Fibroblast of mammary gland (primary cell): ENCODE measurements at places on chromosomes 3 and 15.

GRCh38 chr15:48992545-48992944 is 28.8 kb upstream of the SHC4 start:
- DNase-seq: no peak

- peak; percentile 99 for DNase-seq
Observed at GRCh38 chr3:158709666-158710083, 22.6 kb downstream of the RARRES1 start.

DNA sequence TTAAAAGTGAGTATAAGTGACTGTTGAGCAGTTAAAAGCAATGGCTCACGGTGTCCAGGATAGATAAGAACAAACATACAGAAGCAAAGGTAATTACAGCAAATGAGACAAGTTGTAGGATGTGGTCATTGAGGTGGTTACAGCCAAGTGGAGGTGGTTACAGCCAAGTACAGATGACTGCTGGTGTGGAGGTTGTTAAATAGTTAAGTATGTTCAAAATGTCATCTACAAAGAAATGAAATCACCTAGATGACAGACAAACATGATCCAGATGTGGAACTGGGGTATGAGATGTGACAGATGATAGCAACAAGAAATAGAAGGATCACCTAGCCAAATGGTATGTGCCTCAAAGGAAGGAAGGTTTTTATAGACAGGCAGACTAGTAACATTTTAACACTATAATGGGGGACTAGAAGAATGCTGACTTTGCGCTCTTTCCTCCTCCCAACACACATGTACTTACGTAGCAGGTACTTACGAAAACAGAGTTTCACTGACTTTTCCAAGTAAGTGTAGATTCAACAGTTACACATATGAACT is 6.8 kb upstream of the ANKRD28 start:
- no peak for DNase-seq

- no peak for DNase-seq
Observed at GRCh38 chr3:140416666-140417065, 261.2 kb upstream of the TRIM42 start.

GRCh38 chr3:121269389-121269788 is 276.4 kb downstream of the POLQ start:
- DNase-seq: no peak

GRCh38 chr15:91885714-91886270 is 32.3 kb downstream of the SLCO3A1 start:
- no peak for DNase-seq

GRCh38 chr3:43760938-43761337 is 70.2 kb downstream of the ABHD5 start:
- DNase-seq: no peak

- no peak for DNase-seq
Observed at GRCh38 chr3:167675848-167676247, 22.1 kb upstream of the WDR49 start.

DNA sequence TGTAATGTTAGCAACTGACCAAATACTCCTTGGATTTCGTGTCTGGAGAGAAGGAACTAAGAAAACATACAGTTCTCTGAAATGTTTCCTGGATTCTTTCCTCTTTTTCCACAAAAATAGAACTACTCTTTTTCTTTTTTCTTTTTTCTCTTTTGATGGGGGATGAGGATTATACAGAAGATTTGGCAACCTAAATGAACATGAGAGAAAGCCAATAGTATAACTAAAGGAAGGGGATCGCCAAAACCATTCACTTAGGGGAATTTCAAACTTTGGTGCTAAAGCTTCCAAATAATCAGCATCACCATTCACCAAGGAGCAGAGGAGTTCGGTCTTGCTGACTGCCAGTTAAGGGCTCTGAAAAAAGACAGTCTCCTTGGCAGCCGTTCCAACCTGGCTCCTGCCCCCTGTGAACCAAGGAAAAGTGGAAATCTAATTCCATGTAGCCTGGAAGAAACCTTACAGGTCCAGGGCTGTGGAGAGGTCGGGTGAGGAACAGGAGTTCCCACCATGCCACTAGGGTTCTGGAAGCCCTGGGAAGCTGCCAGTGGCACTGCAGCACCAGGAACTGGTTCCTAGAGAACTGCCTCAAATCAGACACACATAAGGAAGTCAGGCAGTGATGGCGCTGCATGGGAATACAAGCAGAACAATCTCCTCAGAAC is 176.9 kb downstream of the TNIK start:
- DNase-seq: no peak

GRCh38 chr3:10329495-10330015 is 8.6 kb upstream of the SEC13 start:
- DNase-seq: no peak

DNA sequence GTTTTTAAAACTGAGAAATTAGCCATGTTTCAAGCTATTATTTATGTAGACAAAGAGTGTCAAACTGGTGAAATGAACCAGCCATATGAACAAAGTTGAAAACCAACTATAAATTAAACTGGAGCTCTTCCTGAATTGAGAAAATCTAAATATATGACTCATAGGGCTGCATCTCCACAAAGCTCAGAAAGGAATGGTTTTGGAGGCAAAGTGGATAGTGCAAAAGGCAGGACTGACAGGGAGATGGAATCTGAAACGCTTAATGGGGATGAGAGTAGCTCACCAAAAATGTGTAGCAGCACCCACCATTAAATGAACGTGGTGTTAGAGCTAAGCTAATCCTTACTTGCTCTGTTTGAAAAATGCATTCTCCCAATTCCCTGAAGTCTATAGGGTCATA is 1066.0 kb downstream of the AGBL1 start:
- DNase-seq: no peak

GRCh38 chr3:132916096-132916495 is 122.1 kb upstream of the TMEM108 start:
- peak; percentile 70 for DNase-seq

DNA sequence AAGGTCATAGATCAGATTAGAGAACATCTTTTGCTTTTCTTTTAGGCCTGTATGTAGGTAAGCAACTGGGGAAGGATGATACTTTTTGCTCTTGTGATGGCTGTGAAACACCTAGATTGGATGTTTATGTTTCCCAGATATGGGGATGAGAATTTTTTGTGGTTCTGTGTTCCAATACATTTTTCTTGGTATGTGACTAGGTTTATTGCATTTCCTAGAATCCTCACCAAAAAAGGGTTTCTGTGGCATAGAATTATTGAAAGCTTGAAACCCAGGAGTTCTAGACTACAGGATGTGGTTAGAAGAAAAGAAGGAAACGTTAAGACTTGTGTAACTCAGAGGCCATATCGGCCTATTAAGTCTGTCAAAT is 25.8 kb downstream of the OXNAD1 start:
- DNase-seq: no peak

GRCh38 chr15:57923750-57924149 is 141.8 kb downstream of the ALDH1A2 start:
- peak; percentile 30 for DNase-seq

- no peak for DNase-seq
Observed at GRCh38 chr15:90576711-90577389, 47.1 kb downstream of the CRTC3 start.

GRCh38 chr3:73614419-73614818 is 10.3 kb downstream of the PDZRN3 start:
- peak; percentile 92 for DNase-seq

DNA sequence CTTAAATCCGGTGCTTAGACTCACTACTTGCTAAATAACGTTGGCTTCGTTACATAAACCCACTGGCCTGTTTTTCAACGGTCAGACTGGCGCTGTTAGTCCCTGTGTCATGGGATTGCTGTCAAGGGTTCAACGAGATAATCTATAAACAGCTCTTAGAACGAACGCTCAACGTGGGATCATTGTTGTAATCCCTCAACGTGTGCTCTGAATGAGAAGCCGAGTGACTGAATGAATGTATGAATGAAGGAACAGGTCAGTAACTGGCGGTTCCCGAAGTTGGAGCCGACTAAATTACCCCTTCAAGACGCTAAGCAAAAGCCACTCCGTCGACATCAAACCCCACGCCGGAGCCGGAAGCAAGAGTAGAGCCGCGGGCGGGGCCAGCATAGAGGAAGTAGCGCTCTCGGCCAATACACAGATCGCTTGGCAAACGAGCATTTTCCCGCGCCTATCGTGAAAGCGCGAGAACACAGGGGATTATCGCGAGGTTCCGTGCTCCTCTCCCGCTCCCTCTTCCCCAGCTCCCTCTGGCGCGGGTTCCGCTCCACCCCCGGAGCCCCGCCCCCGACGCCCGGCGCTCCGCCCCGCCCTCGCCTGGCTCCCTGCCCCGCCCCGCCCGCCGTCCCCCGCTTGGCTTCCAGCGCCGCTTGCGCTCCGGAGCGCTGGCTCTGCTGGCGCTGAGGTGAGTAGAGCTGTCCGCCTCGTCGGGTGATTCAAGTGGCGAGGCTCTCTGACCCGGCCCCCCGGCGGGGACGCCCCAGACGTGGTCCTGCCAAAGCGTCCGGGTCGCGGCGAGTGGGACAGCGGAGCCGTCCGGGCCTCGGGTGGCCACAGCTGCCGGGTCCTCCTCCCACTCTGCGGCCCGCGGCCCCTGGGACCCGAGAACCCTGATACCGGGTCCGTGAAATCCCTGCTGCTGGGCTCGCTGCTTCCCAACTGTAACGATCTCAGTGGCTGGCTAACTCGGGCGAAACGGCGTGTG is at the start of gene LRRC28:
LRRC28 (plus strand) TSS at position 625 of the 985 bp plus-strand sequence. CDS start 4,477 bp downstream, outside the sequence.
- DNase-seq: peak; percentile 99

GRCh38 chr3:187450431-187451190 is 82.4 kb downstream of the RTP4 start:
- no peak for DNase-seq

DNA sequence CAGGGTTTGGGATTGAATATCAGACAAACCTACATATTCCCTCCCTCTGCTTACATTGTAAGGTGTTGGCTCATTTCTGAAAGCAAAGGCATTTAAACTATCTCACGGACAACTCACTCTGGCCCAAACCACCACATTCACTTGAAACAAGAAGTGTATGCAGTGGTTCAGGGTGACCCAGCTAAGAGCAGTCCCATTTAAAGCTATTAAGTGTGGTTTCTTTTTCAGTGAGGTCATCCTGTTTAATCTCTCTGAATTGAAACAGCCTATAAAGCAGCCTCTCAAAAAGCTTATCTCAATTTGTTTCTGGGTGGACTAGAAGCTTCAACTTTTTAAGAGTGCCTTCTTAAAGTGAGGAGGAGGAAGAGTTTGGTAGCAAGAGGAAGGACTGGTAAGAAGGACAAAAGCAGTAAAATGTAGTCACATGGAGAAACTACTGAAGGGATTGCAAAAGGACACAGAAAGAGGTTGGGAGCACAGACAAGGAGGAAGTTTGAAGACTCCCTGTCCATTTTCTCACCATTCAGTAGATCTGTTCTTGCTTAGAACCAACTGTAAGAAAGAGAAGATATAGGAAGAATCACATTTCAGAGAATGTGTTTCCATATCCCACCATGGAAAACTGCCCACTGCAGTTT is 151.6 kb downstream of the TMCO5A start:
- DNase-seq: peak; percentile 21

DNA sequence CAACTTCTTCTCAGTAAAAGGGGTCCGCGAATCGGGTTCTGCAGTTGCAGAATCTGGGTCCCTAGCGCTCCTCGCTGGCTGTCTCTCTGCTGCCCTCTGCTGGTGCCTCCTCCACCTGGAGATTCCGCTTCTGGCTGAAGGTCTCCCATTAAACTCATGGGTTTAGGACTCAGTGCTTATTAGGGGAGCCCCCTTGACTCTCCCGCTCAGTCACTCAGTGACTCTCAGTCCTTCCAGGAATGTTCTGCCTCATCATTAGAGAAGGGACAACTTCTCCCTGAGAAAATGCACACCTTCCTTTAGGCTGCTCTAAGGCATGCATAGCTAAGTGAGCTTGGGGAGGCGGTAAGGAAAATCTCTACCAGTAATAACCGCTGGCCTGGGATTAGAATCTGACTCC is 7.1 kb downstream of the CPN2 start:
- DNase-seq: peak; percentile 56

DNA sequence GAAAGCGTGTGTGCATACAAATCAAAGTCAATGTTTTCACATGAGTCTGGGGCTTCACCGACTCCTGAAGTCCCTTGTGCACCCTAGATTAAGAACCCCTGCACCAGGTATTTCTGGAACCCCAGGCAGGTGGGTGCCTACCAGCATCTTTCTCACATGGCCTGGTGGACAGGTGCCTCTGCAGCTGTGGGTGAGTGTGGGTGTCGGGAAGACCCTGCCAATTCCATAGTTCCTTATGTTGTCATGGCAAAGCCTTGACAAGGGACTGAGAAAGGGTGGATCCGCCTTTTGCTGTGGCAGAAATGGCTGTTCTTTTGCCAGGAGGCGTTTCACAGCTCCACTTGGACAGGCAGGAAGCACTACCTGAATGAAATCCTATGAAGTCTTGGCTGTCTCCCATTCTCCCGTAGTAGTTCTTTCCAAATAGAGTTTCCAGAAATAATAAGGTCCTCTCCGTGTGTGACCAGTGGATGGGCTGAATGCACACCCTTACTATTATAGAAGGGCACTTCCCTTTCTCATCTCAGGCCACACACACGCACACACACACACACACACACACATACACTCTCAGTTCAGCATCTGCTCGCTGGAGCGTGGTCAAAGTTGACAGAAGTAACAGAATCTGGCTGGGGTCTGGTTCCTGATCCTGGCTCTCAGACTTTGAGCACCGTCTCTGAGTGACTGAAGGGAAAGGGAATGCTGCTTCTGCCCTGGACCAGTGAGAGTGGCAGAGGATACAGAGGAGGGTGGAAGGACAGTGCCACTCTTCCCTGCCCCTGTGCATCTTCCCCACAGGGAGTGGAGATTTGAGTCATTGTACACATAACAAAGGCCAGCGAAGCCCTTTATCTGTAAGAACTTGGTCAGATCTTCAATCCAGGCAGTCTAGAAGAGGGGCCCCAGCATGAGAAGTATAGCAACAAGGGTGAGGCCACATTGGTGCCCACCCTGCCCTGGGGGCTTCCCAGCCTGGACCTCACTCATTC is 38.7 kb downstream of the PDIA5 start:
- DNase-seq: no peak

GRCh38 chr15:66932634-66933024 is 132.8 kb upstream of the SMAD3 start:
- no peak for DNase-seq

- no peak for DNase-seq
Observed at GRCh38 chr3:34957677-34958076, 681.6 kb upstream of the ARPP21 start.

- peak; percentile 87 for DNase-seq
Observed at GRCh38 chr3:44355362-44356033, 16.9 kb downstream of the TCAIM start.

GRCh38 chr15:70196372-70197316 is 98.9 kb upstream of the TLE3 start:
- peak; percentile 73 for DNase-seq

- no peak for DNase-seq
Observed at GRCh38 chr3:50359760-50360110, 414 bp upstream of the TMEM115 start.
